ENCODE measurements at places on chromosomes 5 and 9.

GRCh38 chr9:128707446-128707845, 5.1 kb downstream of the PKN3 start:
- DNase-seq, result no peak

DNA sequence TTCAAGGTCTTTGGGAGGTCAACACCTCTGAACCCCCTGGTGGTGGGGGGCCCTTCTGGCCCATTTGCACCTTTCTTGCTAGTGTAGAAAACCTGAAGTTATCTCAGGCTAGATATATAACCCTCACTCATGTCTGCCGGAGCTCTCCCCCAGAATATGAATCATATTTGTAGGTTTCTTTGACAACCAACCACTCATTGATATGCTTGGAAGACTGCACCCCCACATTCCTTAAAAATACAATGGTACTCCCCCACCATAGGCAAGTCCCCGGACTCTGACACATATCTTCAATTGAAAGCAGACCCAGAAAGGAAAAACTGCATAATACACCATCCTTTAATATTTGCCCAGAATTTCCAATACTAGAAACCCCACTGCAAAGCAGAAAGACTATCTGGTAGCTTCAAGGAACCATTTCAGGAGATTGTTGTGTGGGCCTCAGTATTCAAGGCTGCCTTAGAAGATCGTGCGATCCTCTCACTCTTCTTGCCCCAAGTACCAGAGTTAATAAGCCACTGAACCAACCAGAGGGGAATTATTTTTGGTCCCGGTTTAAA, 978 bp upstream of the UBE2B start:
- DNase-seq, result no peak

GRCh38 chr9:16543686-16544085, 326.8 kb downstream of the BNC2 start:
- DNase-seq, result no peak

DNA sequence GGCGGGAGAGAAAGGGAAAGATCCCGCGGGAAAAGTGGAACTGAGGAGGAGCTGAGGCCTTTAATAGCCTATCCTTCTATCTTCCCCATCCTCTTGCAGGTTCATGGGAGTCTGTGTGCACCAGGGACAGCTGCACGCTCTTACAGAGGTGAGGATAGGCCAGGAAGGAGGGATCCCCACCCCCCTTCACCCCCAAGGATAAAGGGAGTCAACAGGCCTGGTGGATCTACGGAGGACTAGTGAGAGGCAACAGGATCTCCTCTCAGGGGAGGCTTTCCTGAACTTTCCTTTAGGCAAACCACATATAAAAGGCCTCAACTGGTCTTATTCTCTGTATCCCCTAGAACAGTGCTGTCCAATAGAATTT, 1.1 kb downstream of the TESK1 start:
- no peak for DNase-seq

- DNase-seq, result no peak
Observed at GRCh38 chr5:57778501-57779091, 296.0 kb upstream of the ACTBL2 start.

DNA sequence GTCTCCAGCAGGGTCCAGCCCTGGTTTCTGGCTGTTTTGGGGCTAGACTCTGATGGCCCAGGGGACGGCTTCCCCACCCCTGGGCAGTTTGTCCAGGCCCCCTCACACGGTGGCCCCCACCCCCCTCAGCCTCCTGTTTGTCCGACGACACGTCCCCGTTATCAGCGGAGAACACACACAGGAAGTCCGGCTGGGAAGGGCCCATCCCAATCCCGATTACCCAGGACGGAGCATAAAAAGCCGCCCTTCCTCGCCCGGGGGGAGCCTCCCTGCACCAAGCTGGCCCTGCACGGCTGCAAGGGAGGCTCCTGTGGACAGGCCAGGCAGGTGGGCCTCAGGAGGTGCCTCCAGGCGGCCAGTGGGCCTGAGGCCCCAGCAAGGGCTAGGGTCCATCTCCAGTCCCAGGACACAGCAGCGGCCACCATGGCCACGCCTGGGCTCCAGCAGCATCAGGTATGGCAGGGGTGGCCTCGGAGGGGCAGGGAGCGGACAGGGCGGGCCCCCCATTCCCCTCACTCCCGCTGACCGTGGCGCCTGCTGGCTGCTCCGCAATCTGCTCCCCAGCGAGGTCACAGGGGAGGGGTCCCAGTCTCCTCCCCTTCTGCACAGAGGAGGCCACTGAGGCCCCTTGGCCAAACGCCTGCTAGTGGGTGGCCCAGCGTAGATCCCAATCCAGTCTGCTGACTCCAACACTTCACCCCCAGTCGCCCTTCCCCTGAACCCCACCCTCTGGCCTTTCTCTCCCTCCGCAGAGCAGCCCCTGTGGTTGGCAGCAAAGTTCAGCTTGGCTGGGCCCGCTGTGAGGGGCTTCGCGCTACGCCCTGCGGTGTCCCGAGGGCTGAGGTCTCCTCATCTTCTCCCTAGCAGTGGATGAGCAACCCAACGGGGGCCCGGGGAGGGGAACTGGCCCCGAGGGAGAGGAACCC, at the start of gene EGFL7:
EGFL7 (plus strand) TSS at position 261 of the 926 bp plus-strand sequence. CDS start 5,367 bp downstream, outside the sequence.
- no peak for DNase-seq

DNA sequence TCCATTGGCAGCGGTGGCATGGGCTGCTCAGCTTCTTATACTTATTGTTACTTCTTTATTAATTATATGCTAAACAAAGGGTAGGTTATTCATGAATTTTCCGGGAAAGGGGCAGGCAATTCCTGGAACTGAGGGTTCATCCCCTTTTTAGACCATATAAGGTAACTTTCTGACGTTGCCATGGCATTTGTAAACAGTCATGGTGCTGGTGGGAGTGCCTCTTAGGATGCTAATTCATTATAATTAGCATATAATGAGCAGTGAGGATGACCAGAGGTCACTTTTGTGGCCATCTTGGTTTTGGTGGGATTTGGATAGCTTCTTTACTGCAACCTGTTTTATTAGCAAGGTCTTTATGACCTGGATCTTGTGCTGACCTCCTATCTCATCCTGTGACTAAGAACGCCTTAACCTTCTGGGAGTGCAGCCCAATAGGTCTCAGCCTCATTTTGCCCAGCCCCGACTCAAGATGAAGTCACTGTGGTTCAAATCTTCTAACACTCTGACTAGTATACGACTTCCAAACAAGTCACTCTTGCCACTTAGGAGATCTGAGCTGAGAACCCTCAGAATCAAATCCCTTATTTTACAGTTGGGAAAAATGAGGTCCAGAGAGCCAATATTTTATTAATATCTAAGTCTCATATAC, 237.5 kb downstream of the TRIM32 start:
- DNase-seq, result no peak
